ENCODE measurements at places on chromosomes 1 and 21. TPM values are rescaled to one million over a fixed set of nuclear protein-coding genes. Genes with fewer than 3 reads are reported as not detected.

Gene VSIG8
- total RNA-seq, result not detected

Gene GBP5
- 151 TPM for total RNA-seq

Gene FMO2
- not detected for total RNA-seq

Gene PSRC1
- total RNA-seq, result 23.9 TPM

Gene TDRD5
- not detected for total RNA-seq

Gene BRDT
- total RNA-seq, result 0.10 TPM

Gene ARHGAP29
- total RNA-seq, result 0.16 TPM

All from activated naive CD4-positive, alpha-beta T cell treated with anti-CD3 and anti-CD28 coated beads, Interleukin-2, amount 50 U/mL, for 72 hours (primary cell).